ENCODE measurements at places on chromosomes 3 and 15.

- no peak for DNase-seq
Observed at GRCh38 chr3:120854908-120855526, 53.0 kb upstream of the STXBP5L start.

GRCh38 chr3:60399861-60400845 lies 851.1 kb downstream of the FHIT start:
- no peak for DNase-seq

GRCh38 chr15:31262901-31263671 lies 63.5 kb upstream of the KLF13 start:
- no peak for DNase-seq

- DNase-seq = no peak
Observed at GRCh38 chr3:124296406-124296805, 304.5 kb upstream of the ROPN1 start.

DNA sequence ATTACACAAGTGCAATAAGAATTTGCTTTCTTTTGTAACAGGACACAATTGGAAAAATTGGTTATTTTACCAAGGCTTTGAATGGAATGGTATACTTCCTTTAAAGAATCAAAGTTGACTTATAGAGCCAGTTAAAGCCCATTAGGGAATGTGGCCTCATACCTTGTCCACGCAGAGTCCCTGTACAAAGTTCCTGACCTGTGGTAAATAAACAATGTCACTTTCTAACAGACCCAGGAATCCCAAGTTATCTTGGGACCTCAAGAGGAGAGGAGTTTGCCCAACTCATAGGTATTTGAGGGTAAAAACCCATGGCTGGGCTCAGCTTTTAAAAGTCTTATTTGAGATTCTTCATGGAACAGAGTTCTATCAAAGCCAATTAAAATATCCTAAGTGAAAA lies 12.0 kb upstream of the NUP210 start:
- no peak for DNase-seq

GRCh38 chr3:14148041-14148985 lies 23.5 kb downstream of the TMEM43 start:
- no peak for DNase-seq

DNA sequence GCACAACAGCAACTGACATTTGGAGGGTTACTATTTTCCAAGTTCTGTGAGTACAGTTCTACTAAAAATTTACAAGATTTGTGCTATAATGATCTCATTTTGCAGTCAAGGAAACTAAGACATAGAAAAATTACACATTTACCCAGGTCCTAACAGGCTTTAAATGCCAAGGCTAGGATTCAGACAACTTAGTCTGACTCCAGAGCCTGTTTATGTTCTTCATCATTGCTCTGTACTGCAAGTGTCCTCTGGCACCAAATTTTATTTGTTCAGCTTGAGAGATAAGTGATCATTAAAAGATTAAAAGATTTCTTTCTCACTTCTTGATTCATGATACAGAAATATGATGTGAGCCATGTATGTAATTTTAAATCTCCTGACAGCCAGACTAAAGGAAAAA lies 290.8 kb downstream of the UBE2E2 start:
- no peak for DNase-seq

DNA sequence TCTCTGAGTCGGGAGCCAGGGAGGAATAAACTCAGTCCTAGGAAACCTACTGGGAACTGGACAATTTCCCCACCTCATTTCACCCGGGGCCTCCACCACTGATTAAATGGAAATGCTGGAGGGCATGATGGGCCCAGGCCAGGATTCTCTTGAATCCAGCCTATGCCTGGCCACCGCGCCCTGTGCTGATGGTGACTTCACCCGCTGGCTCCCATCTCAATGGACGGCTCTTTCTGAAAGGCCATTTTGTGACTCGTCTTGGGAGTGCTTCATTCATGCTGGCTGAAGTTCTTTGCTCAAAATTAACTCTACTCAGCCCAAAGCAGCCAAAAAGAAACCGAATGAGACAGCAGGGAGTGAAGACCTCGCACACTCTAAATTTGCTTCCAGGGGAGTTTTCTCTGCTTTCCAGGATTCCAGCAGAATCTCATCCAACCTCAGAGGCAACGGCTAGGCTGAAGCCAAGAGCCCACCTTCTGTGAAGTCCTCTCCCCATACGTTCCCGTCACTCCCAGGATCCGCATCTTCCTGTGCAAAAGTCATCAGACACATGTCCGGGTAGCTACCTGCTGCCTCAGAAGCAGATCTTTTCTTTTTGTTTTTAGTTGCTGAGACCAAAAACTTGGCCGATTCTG lies 266.0 kb upstream of the ICE2 start:
- no peak for DNase-seq

GRCh38 chr3:16378415-16378814 lies 113.4 kb downstream of the OXNAD1 start:
- no peak for DNase-seq

Data from activated CD8-positive, alpha-beta memory T cell treated with anti-CD3 and anti-CD28 coated beads for 1 hour (primary cell).